Stimulated activated CD4-positive, alpha-beta T cell treated with anti-CD3 and anti-CD28 coated beads, Interleukin-15, amount 100 ng/mL, for 1 hour (primary cell): ENCODE measurements at places on chromosomes 12 and 14.
A peak's percentile ranks its signal among the peaks of the same experiment; 100 is the strongest.

DNA sequence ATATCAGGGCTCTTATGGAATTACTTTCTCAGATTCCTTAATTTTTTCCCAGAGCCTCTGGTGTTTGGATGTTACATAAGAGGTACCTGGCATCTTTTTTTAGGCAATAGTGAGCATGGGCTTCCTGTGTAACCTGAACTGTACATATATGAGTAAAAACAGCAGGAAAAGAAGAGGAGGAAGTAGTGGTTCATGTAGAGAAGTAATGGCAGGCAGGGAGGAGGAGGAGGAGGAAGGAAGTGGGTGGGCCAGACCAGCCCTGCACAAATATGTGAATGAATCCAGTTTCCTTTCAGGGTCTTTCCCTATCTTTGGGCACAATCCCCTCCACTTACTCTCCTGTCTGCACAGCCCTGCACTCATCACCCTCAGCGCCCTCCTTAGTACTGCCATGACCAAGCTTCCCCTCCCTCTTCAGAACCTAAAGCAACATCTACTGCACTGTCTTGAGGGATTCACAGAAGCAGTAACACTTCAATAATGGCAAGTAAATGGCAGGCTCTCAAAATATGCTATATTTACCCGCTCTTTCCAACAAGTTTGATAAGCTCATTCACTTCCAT lies 40.9 kb upstream of the GSG1 start:
- no peak for DNase-seq

GRCh38 chr14:93830753-93831461 lies 42.6 kb upstream of the PRIMA1 start:
- DNase-seq = no peak

DNA sequence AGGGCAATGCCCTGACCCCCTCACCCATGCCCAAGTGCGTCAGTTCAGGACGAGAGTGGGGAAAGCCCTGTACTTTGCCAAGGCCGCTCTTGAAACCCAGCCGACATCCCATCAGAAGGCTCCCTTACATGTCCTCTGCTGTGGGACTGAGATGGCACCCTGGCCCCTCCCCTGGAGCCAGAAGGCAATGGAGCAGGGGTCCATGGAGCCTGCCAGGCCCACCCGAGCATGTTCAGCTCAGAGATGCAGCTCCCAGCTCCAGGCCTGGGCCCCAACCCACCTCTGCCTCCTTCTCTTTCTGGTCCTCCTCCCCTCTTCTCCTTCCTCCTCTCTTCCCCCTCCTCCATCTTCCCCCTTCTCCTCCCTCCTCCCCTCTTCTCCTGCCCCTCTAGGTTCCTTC lies 95.5 kb downstream of the PAPOLA start:
- no peak for DNase-seq

DNA sequence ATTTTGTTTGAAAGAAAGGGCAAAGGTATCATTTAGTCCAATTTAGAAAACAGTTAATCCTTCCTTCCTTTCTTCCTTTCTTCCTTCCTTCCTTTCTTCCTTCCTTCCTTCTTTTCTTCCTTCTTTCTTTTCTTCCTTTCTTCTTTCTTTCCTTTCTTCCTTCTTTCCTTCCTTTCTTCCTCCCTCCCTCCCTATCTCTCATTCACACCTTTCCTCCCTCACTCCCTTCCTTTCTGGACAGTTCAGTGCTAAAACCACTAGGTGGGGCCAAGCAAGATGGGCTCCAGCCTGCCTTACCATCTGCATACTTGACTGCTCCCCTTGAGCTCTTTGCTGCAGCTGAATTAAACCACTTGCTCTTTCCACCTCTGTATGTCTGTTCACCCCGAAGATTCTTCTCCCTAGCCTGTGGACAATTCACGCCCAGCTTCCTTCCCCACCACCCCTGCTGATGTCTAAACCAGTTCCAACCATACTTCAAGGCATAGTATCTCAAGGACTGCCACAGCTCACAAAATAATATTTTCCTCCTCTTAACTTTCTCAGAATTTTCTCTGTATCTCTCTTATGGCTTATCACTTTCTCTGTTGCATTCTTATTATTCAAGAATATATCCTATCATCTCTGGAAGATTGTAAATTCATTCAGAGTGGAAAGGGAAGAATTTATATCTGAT lies 78.0 kb downstream of the DBX2 start:
- DNase-seq = no peak

DNA sequence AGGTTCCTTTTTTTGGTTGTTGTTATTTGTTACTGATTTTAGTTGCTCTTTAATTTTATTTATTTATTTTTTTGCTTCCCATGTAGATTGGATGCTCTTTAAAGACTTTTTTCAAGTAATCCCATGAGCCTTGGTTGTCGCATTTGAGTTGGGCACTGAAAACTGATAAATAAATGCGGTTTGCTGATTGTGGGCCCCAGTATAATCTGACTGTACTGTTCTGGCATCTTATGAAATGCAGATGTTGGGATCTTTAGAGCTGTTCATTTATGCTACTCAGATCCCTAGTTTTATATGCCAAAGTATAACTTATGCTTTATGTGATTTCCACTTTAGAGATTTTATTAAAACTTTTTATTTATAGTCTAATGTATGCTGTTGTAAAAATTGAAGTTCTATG lies 33.3 kb downstream of the WNK1 start:
- DNase-seq = no peak

GRCh38 chr14:89618811-89619551 lies 201.9 kb upstream of the FOXN3 start:
- DNase-seq = peak; percentile 53

DNA sequence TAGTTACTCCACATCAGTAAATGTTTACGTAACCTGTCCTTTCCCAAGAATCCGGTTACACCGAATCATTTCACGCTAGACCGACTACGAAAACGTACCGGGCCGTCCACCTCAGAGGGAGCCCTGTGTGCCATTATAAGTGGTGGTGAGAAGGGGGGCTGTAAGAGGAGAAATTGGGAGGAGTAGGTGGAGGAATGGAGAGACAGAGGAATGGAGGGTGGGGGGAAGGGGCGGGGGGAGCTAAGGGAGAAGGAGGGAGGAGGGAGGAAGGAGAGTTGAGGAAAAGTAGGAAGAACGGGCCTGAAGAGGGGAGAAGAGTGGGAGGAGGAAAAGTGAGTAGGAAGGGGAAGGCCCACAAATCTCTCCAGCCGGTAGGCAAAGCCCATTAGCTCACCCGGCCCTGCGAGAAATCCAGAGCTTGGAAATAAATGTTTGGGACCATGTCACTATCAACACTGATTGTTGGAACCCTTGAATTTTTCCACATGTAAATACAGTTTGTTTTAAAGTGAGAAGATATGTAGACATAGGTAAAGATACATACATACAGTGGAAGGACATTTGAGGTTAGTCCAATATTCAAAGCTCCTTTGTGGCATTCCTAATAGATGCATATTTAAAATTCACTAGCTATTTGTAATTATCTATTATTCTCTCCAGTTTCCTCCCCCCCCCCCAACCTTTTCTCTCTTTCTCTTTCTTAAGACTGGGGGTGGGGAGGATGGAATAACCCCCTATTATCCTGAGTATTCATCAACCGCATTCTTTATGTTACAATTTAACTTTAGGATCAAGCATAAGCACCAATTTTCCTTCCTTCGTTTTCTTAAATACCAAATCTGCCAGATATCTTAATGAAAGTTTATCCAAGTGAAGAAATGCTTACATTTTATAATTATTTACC lies 2.1 kb upstream of the FOXG1 start:
- DNase-seq = no peak

DNA sequence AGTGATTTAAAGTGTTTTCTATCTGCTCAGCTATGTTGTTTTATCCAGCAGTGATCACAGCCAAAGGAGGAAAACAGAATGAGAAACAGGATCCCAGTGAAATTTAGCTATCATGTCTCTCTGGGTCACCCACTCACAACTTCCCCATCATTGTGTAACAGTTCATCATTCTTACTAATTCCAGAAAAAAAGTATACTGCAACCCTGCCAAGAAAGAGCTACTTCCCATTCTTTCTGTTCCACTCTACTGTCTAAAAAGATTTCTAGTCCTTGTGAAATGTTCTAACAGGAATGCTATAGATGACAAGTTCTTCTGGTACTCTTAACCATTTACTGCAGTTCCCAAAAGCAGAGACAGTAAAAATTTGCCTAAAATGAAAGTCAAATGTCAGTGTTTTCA lies 39.2 kb upstream of the CD163 start:
- no peak for DNase-seq

DNA sequence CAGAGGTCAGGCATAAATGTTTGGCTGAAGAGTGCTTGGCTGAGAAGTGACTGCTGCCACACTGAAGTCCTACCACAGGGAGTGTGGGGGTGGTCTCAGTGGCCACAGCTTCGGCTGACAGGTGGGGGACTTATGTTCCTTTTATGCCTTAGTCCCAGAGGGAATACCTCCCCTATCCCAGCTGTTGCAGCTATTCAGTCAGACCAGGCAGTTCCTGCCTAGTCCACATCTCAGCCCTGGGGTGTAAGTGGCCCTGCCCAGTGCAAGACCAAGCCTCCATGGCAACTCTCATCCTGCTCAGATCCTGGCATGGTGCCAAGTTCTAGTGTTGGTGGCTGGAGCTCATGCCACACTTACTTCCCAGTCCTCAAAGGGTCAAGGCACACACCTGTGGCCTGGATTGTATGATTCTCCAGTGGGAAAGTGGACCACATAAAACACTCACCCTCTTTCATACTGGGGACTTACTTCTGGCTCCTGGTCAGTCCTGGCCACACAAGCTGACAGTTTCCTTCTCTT lies 161.3 kb upstream of the CAND1 start:
- DNase-seq = no peak

- DNase-seq = no peak
Measured at GRCh38 chr12:52145228-52146088, 46.4 kb downstream of the KRT80 start.

DNA sequence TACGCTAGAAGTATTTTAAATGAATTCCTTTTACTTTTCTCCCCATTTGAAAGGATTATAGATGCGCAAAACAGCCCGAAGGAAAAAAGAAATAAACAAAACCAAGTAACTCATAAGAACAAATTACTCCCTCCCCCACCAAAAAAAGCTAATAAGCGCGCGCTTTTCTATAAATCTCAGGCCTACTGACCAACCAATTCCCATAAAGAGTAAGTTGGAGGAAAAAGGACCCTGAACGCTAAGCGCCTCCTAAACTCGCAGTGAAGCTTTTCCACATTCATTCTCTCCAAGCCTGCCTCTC lies 588 bp downstream of the MBIP start:
- no peak for DNase-seq

DNA sequence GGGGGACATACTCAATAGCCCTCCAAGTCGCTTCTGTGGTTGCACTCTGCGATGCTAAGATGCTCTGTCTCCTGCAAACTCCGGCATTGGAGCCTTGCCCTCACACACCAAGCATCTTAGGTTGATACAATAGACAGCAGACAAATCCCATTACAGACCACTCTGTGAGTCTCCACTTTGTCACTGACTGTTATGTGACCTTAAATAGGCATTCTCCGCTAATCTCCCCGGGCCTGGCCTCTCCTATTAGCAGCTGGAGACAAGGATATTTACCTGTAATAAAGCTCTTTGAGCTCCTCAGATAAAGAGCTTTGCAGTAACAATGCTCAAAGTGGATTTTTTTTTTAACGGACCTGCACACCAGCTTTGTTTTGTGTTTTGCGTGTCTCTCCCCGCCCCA lies 479.7 kb upstream of the TBX3 start:
- DNase-seq = no peak

DNA sequence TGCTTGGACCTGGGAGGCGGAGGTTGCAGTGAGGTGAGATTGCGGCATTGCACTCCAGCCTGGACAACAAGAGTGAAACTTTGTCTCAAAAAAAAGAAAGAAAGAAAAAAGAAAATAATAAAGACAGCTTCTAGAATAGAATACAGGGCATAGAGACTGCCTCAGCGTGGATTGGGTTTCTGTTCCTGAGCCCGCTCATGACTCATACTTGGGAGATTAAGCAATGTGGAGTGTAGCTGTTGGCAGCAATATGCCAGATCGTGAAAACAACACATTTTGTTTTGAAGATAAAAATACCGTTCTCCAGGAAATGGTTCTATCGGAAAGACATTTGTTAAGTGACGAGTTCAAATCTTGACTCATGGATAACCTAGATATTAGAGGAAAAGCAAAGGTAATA lies 67.2 kb downstream of the GLT1D1 start:
- DNase-seq = no peak

- no peak for DNase-seq
Measured at GRCh38 chr12:2208837-2209635, 156.2 kb downstream of the CACNA1C start.

DNA sequence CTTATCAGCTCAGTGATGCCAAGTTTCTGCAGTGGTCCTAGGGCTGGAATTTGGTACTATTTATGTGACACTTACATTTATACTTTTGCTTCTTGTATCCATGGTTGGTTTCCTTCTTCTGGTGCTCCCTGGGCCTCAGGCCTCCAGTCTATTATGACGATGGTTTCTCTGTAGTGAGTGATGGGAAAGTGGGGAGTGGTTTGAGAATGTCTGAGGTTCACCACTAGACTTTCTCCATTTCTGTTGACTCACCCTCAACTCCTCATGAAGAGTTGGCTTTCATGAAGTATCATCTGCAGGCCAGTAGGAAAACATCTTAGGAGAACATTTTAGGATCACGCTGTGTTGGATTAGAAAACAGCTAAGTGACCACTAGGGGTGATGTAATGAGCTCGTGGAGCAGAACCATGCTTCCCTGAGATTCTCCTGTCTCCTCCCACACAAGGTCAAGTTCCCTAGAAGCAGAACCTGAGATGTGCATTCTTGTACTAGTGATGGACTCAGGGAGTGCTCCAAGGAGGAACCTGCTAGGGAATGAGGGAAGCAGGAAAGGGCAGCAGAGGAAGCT lies 32.1 kb downstream of the RPH3A start:
- DNase-seq = no peak

DNA sequence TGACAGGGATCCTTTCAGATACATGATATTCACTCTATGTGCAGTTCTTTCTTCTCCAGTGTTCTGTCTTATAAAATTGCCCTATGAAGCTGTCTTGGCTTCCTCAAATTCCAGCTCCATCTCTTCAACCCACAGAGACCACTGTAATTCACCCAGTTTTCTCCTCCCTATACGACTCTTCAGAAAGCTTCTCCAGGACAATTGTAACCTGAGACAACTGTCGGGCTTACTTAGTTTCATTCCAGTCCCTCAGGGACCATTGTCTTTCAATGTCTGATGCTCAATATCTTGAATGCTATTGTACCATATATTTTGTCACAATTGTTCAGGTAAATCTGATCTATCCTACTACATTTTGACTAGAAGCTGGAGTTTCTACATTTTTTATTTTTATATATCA lies 345.3 kb downstream of the RPL10L start:
- DNase-seq = no peak

DNA sequence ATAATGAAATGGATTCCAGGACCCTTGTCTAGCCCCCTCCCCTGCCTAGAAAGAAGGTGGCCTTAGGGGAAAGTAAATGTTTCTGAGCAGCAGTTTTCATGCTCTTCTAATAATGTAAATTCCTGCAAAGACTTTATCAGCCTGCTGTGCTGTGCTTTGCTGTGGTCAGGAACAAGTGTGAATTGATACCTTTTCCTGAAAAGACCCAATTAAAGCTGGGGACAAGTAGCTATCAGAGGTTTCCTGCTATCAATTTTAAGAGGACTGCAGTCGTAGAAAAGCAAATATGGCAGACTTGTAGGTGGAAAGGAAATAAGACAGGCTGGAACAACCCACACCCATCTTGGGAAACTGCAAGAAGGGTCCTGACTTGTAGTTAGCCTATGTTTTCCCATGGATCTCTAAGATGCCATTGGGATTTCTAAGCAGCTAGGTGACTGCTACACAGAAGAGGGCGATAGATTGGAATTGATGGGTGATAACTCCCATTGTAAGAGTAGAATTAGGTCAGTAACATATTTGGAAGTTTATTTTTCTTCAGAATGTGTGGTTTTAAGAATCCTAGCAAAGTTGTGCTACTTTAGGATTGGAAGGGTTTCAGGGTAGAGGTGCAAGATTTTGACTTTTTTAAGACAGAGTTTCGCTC lies 3.1 kb downstream of the DYNLL1 start:
- no peak for DNase-seq
